Type B pancreatic cell (in vitro differentiated cells): ENCODE measurements at places on chromosomes 11 and 22. TPM values are rescaled to one million over a fixed set of nuclear protein-coding genes. Genes with fewer than 3 reads are reported as not detected.

DNA sequence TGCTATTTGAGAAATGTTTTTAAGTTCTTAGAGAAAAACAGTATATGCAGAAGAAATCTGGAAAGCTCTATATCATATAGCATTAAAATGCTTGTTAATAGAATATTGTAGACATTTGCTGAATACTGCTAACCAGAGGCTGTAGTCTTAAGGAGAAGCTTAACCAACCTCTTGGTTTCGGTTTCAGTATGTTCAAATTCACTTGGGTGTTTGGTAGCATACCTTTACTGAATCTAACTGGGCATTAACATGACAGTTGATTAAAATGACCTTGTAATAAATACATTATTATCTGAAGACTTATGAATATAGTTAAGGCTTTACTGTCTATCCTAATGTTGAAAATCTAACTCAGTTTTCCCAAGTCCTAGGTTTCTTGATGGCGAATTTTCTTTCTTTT, 5.4 kb downstream of the PCF11 start:
- DNase-seq = no peak

- DNase-seq = no peak
These were observed 40.3 kb upstream of the E2F8 start for GRCh38 chr11:19281041-19281440.

GRCh38 chr22:19709063-19709769, 5.1 kb upstream of the SEPTIN5 start:
- DNase-seq = no peak

GRCh38 chr22:38314933-38315822, 2.1 kb downstream of the CSNK1E start:
- DNase-seq = no peak

- DNase-seq = no peak
These were observed 42.6 kb downstream of the BUD13 start for GRCh38 chr11:116730241-116730561.

GRCh38 chr22:50205781-50206569, 5.2 kb downstream of the SELENOO start:
- DNase-seq = no peak

GRCh38 chr11:119472856-119473222, 49.9 kb upstream of the THY1 start:
- no peak for DNase-seq

DNA sequence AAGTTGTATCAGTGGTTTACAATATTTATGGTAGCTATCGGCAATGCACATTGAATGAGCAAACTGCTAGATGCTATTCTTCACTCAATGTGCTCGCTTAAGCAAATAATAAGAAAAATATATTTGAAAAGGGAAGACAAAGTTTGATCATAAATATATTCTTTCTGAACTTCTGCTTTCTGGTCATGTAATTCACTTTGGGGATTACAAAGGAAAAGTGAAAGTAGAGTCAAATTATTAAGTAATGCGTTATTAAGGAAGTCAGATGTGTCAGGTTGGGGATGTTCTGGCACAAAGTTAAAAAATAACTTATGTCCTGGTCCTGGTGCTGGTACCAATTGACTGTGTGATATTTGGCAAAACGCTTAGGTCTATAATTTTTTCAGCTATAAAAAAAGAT, 98.0 kb upstream of the TRIM77 start:
- DNase-seq = no peak

DNA sequence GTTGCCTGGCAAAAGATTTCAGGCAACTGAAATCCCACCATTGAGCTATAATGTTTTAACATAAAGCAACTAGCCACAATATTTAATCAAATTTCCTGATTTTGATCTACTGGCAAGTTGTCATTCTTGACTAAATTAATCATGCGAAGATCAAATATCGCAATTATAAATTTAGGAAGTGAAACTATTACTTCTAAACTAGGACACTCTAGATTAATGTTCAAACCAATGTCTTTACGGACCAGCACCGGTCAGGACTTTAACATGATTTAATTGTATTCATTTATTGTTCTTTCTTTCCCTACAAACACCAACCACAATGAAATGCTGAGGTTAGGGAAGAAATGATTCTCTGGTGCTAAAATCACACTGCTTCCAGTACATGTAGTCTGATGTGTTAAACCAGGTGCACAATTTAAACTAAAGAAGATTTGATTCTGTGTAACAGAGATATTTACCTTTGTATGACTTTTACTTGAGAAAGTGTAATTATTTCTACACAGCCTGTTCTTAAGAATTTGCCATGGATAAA, 14.9 kb downstream of the GAS2 start:
- DNase-seq = no peak

DNA sequence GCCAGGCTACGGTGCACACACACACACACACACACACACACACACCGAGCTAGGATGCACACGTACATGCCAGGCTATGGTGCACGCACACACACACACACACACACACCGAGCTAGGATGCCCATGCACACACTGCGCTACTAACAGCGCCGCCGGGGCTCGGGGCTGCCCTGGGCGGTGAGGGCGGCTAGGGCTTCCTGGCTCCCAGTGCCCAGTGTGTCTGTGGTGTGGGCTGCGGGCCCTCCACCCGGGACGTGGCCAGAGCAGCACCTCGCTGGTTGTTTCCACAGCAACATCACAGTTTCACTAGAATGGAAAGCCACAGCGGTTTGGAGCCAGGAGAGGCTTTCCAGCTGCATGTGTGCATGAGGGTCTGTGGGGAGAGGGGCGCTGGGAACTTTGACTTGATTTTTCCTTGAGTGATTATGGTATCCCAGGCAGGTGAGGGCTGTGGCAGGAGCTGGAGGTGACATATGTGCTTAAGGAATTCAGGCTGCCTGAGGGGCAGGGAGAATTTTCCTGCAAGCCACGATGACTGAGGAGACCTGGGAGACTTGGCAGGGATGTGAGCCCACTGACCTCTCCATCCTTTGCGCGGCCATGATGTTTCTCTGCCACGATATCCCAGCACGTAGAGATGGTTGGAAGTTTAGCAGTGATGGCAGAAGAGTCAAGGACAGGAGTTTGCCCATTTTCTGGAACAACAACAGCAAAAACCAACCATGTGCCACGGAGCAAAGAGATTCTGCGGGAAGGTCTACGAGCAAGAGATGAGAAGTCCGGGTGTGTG, 195.9 kb downstream of the SNX19 start:
- no peak for DNase-seq

FXYD6 gene
- total RNA-seq = 22.9 and 66.6 TPM in 2 replicates

CBX7 gene
- total RNA-seq = 4.8 and 5.0 TPM in 2 replicates

KRTAP5-11 gene
- total RNA-seq = not detected in 2 replicates

ANO5 gene
- 4.1 and 4.3 TPM in 2 replicates for total RNA-seq

PNPLA3 gene
- 3.8 and 5.9 TPM in 2 replicates for total RNA-seq
